Stomach (tissue), 19 donors: ENCODE measurements at places on chromosomes 1 and 21. TPM values are rescaled to one million over a fixed set of nuclear protein-coding genes. Genes with fewer than 3 reads are reported as not detected.

SPRR2E gene
- not detected for total RNA-seq

DNA sequence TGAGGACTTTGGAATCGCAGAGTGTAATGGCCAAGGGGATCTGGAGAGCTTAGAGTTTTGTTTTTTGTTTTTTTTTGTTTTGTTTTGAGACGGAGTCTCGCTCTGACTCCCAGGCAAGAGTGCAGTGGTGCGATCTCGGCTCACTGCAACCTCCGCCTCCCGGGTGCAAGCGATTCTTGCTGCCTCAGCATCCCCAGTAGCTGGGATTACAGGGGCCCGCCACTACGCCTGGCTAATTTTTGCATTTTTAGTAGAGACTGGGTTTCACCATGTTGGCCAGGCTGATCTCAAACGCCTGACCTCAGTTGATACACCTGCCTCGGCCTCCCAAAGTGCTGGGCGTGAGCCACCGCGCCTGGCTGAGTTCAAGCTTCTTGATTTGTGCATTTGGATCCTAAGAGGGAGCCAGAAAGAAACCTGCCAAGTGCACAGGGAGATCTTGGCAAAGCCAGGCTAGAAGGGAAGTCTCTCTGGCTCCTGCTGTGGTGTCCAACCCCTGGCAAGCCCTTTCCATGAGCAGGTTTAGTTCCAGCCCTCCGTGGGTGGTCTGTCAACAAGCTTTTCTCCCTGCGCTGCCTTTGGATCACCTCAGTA, 852 bp downstream of the FAAH start:
- H3K4me3 ChIP-seq: peak overlapping the region; percentile 69
- no peaks in the 10 kb centered on the region for H3K27me3 ChIP-seq
- H3K36me3 ChIP-seq: no peaks in the 10 kb centered on the region
- peak overlapping the region; percentile 58 for H3K27ac ChIP-seq
- peaks cover 36% of the 10 kb centered on the region for H3K4me1 ChIP-seq

DNA sequence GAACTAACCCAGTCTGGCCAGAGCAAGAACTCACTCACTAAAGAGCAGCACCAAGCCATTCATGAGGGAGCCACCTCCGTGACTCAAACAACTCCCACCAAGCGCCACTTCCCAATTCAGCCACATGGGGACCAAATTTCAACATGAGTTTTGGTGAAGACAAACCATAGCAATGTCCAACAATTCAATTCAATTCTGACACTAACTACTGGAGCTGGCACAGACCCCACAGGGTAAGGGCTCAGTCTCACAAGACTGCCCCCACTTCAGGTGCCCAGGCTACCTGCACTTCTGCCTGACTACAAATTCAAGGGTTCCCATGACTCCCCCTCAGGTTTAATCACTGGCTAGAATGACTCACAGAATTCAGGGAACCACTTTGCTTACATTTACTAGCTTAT, 48.8 kb upstream of the RAP1A start:
- no peaks in the 10 kb centered on the region for H3K27me3 ChIP-seq
- H3K4me1 ChIP-seq: peaks cover 8% of the 10 kb centered on the region
- peak; percentile 30 for DNase-seq
- H3K27ac ChIP-seq: no peak overlapping the region
- no peak overlapping the region for H3K4me3 ChIP-seq
- H3K36me3 ChIP-seq: no peaks in the 10 kb centered on the region

- peaks cover 18% of the 10 kb centered on the region for H3K4me1 ChIP-seq
- peak; percentile 70 for DNase-seq
- H3K27ac ChIP-seq: no peak overlapping the region
These were observed 15.7 kb downstream of the MATN1 start for GRCh38 chr1:30707412-30708360.

DNA sequence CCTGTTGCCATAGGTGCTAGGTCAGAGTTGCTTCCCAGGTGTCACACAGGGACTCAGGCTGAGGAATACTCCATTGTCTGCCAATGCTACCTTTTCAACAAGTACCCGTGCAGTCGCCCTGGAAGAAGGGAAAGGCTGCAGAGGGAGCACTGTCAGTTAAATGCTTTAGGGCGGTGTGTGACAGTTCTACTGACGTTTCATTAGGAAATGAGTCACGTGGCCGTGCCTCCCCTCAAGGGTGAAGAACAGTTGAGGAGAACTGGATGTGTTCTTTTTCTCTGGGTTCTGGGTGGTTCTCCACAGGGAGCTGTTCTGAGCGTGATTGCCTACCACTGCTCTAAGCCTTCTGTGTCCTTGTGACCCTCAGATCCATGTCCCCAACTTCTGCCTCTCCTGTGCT, 197.6 kb downstream of the CACNA1E start:
- no peaks in the 10 kb centered on the region for H3K27me3 ChIP-seq
- H3K36me3 ChIP-seq: no peaks in the 10 kb centered on the region
- no peak overlapping the region for H3K4me3 ChIP-seq
- DNase-seq: no peak
- H3K27ac ChIP-seq: no peak overlapping the region

DNA sequence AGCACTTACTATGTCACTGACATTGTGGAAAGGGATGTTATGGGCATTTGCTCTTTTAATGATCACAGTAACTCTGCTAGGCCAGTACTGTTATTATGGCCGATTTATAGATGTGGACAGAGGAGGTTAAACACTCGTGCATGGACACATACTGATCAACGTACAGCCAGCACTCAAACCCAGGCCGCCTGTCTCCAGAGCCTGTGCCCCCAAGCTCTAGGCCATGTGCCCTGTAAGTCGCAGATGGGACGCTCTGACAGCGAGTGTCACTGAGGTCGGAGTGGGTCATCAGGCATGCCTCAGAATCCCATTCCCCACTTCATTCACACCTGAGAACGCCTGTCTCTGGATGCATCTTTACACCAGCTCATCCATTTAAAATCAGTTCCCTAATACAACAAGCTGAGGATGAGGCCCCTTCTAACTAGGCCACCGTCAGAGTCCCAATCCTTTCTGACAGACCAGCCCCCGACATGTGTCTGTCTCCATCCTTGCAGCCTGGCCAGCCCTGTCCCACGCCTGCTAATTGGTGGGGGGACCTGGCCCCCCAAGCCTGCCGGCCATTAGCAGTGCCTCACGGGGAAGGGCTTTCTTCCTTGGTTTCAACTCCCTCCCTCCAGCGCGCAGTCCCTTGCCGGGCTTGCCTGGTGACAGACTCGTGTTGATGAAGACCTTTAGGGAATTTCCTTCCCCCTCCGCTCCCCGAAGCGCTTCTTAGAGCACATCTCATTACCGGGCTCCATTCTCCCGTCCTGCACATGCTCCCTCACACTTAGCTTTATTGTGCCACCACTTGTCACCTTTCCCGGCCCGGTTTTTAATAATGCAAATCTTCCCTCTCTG, 436.8 kb downstream of the KIF26B start:
- no peak overlapping the region for H3K27ac ChIP-seq
- no peaks in the 10 kb centered on the region for H3K27me3 ChIP-seq
- H3K36me3 ChIP-seq: no peaks in the 10 kb centered on the region
- no peaks in the 10 kb centered on the region for H3K4me1 ChIP-seq

DNA sequence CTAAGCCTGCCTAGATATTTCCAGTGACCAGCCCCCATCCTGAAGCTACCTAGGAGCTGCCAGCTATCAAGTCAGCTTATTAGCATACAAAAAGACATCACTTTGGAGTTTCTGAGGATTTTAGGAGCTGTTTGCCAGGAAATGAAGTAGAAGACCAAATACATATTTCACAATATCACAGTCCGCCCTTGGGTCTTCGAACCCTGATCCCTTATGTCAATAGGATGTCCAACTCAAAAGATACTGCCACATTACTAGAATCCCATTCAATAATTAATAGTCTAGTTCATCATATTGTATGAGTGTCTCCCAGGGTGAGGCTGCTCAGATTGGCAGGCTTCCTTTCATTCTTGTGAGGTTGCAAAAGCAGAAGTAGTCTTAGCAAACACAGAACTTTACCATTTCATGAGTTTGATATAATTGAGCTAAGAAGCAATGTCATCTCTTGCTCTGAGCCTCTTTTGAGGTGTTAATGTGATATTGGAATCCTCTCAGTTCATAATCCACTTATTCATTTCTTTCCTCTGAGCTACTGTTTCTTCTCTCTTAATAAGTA, 13.6 kb downstream of the IPO9 start:
- no peak for DNase-seq
- no peak overlapping the region for H3K27ac ChIP-seq
- peaks cover 3% of the 10 kb centered on the region for H3K4me1 ChIP-seq
- H3K27me3 ChIP-seq: no peaks in the 10 kb centered on the region
- peaks cover 3% of the 10 kb centered on the region for H3K36me3 ChIP-seq
- no peak overlapping the region for H3K4me3 ChIP-seq

- H3K4me1 ChIP-seq: peaks cover 7% of the 10 kb centered on the region
- no peak overlapping the region for H3K27ac ChIP-seq
- H3K27me3 ChIP-seq: no peaks in the 10 kb centered on the region
- H3K36me3 ChIP-seq: no peaks in the 10 kb centered on the region
- no peak overlapping the region for H3K4me3 ChIP-seq
These were observed 13.7 kb upstream of the E2F2 start for GRCh38 chr1:23544444-23545389.

- H3K27ac ChIP-seq: no peak overlapping the region
- no peak overlapping the region for H3K4me3 ChIP-seq
- H3K36me3 ChIP-seq: no peaks in the 10 kb centered on the region
- H3K27me3 ChIP-seq: no peaks in the 10 kb centered on the region
- peaks cover 7% of the 10 kb centered on the region for H3K4me1 ChIP-seq
These were observed 56.6 kb upstream of the EDN2 start for GRCh38 chr1:41540886-41541591.

PRKACB gene
- 64.8 TPM for total RNA-seq

CFHR1 gene
- not detected for total RNA-seq

DNA sequence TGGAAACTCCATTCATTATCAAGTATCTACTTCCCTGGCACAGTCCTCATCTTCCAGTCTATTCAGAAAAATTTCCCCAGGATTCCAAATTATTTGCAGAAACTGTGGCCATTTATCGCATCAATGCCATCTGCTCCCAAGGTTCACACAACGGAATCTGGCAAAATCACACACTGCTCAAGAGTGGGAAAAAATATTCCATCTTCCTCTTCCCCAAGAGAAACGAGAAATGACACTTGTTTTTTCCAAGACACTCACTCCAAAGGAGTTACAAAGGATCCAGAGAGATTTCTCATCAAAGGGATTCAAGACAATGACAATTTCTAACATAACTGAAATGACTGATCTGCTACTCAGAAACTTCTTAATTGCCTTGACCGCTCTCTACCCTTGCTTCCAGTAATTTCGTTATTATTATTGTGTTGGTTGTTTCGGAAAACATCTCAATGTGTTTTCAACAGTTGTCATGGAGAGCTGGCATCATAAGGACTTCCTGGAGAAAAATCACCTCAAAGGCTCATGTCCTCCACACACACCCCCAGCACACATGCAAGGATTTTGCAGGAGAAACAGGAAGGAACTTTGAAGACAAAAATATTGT, 128.0 kb downstream of the PSMG1 start:
- H3K36me3 ChIP-seq: no peaks in the 10 kb centered on the region
- no peaks in the 10 kb centered on the region for H3K4me1 ChIP-seq
- H3K27ac ChIP-seq: no peak overlapping the region
- no peak overlapping the region for H3K4me3 ChIP-seq
- peak; percentile 33 for DNase-seq
- no peaks in the 10 kb centered on the region for H3K27me3 ChIP-seq

C8B gene
- total RNA-seq: not detected

GRCh38 chr1:83756984-83757717, 241.8 kb downstream of the TTLL7 start:
- no peaks in the 10 kb centered on the region for H3K27me3 ChIP-seq
- no peaks in the 10 kb centered on the region for H3K4me1 ChIP-seq
- no peak overlapping the region for H3K4me3 ChIP-seq
- no peak for DNase-seq

KRTAP19-1 gene
- not detected for total RNA-seq

DNA sequence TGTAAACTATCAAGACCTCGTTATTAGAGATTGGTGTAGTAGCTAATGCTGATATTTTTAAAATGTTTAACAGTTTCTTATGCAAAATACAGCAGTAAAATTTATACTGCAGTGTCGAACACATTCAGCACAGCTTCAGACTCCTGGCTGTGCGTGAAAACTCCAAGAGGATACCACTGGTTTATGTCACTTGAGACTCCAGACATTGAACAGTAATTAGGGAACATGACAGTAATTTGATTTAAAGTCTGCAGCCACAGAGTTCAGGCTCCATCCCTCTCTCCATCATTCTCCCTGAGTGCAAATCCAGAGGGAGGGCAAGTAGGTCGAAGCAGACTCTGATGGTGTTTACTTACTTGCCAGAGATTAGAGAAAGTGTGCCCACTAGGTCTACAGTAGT, 94.2 kb downstream of the AK5 start:
- no peaks in the 10 kb centered on the region for H3K27me3 ChIP-seq
- H3K36me3 ChIP-seq: no peaks in the 10 kb centered on the region
- no peaks in the 10 kb centered on the region for H3K4me1 ChIP-seq
- DNase-seq: no peak
- H3K27ac ChIP-seq: no peak overlapping the region

TTC39A gene
- total RNA-seq: 159 TPM

- peaks cover 11% of the 10 kb centered on the region for H3K4me1 ChIP-seq
- peak overlapping the region; percentile 65 for H3K4me3 ChIP-seq
- peaks cover 31% of the 10 kb centered on the region for H3K27me3 ChIP-seq
- peak; percentile 66 for DNase-seq
These were observed 1.3 kb downstream of the JAM2 start for GRCh38 chr21:25640202-25640942.
